ENCODE measurements at places on chromosomes 4 and X.

DNA sequence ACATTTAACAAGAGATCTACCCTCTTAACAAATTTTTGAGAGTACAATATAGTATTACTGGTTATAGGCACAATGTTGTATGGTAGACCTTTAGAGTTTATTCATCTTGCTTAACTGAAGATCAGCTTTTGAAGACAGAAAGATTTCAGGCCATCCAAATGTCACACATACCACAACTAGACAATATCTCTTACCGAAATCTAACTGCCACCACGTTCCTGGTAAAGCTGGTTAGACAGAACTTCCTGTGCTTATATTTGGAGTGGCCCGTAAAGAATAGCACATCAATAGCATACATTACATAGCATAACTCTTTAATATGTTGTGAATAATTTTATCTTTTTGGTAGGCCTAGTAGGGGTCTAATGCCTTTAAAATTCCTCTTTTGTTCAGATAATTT is 29.8 kb upstream of the ARHGEF6 start:
- DNase-seq = no peak

GRCh38 chr4:173211838-173212237 is 43.2 kb downstream of the GALNT7 start:
- DNase-seq = no peak

DNA sequence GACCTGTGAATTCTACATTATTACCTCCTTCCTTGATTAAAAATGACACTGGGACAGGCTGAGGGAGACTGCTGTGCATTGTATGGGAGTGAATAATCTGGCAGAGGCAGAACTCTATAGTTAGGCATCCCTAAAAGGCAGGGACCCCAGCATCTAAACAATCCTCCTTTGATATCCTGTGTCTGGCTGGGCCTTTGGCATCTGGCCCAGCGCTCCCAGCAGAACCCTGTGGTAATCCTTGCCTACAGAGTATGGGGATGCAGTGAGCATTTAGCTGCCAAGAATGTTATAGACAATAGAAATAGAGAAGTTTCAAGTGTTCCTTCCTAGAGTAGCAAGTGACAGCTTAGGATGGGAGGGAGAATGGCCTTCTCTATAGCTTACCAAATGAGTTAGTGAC is 38.5 kb downstream of the ZCCHC12 start:
- DNase-seq = no peak

DNA sequence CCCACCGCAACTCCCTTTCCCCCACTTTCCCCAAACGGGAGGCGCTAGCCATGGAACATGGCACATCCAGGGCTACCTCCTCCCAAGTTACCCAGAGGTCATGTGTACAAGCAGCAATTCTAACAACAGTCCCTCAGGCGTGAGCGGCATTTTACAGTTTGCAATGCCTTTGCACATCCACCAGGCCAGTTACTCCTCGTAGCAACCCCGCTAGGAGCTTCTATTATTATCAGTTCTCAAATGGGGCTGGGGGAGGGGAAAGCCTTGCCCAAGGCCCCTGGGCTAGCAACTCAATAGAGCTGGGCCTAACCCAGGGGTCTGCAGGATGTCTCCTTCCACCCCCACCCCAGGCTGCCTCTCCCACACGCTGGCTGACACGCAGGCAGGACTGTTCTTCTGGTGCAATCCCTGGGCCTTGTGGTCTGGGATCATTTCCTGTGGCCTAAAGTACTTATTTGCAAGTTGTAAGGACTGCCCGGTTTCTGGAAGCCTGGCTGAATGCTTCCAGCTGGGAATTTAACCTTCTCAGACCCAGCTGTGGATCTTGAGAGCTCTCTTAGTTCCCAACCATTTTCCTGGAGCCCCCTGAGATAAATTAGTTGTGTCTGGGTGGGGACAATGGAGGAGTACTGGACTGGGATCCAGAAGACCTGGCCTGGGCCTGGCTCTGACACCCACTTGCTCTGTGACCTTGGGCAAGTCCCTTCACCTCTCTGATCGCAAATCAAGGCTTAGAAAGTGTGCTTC is 27.7 kb downstream of the PJA1 start:
- no peak for DNase-seq

- DNase-seq = no peak
These were observed 836.0 kb downstream of the TRIML1 start for GRCh38 chr4:188975271-188975670.
